Stimulated activated CD8-positive, alpha-beta memory T cell treated with anti-CD3 and anti-CD28 coated beads, Interleukin-7, amount 100 ng/mL, for 1 hour (primary cell): ENCODE measurements at places on chromosomes 3 and 15.

DNA sequence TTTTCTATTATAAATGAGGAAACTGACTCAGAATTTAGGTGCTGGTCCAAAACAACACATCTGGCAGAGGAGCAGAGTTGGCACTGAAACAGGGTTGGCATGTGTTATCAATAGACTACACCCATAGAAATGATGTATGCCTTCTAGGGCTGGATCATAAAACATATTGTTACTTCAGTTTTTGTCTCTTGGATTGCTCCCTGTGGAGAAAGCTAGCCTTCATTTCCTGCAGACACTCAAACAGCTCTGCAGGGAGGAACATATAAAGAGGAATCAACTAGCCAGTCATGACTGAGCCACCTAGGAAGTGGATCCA lies 507 bp upstream of the MRPL3 start:
- no peak for DNase-seq

- DNase-seq: no peak
Measured at GRCh38 chr15:57500979-57501576, 90.6 kb upstream of the MYZAP start.

DNA sequence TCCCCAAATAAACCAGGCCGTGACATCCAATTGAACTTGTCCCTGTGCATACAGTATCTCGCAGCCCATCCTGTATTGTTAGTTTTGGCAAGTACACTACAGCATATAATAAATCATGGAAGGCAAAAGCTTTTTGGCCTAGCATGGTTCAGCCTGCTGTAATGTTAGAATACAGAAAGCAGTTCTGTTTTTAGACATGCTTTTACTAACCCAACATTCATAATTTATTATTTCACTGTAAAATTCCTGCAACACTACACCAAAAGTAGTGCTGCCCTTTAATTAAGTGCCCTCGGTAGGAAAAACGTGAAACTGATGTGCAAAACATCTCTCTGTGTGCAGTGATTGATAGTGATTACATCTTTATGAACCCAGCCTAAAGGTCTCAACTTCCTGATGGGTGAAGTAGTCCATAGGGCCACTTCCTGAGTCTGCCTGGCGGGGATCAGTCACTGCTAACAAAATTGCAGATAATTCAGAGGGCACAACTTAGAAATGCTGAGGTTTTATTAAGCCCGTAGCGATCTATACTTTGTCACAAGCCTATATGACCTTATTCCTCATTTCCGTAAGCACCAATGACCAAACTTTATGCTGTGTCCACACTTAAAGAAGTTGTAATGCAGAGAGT lies 227.8 kb downstream of the CDIN1 start:
- no peak for DNase-seq

DNA sequence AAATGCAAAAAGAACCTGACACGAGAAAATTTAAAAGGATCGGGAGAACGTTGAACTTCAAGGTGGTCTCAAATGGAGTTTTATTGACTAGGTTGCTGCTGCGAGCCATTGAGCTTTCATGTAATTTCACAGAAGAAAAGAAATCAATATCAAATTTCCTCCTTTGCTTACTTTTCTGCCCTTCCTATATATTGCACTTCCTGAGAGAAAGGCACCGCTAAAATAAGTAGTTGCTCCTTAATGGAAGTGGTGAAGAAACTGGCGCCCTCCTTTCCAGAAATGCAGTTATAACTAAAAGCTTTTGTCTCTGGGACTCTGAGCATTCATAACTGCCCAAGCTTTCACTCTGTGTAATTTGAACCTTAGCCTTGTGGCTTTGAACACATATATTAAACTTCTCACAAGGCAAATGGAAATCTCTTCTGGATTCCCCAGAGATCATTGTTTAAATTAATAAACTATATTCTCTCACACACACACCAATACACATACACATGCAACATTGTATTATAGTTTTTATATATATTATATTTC lies 13.4 kb downstream of the EID1 start:
- no peak for DNase-seq

DNA sequence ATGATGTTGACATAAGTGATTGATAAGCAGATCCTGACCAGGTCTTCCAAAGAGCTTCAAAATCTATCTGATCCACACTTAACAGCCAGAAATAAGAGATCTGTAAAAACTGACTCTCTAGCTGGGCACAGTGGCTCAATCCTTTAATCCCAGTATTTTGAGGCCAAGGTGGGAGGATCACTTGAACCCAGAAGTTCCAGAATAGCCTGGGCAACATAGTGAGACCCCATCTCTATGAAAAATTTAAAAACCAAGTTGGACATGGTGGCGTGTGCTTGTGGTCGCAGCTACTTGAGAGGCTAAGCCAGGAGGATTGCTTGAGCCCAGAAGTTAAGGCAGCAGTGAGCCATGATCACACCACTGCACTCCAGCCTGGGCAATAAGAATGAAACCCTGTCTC lies 43.6 kb downstream of the PIGB start:
- DNase-seq: no peak

DNA sequence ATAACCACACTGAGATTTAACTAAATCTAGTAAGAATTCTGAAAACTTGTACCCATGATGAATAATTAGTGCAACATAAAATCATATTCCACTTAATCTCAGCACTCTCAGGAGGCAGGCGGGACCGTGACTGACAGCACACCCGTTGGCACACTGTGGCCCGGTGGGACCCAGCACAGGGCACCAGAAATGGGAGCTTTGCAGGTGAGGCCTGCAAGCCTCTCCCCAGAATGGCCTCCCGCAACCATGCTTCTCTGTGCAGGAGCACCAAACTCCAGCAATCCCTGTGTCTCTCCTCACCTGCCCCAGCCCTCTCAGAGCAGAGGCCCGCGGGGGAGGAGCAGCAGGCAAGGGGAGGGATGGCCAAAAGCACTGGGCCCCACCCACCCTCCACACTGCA lies 31.5 kb upstream of the OCA2 start:
- DNase-seq: no peak

DNA sequence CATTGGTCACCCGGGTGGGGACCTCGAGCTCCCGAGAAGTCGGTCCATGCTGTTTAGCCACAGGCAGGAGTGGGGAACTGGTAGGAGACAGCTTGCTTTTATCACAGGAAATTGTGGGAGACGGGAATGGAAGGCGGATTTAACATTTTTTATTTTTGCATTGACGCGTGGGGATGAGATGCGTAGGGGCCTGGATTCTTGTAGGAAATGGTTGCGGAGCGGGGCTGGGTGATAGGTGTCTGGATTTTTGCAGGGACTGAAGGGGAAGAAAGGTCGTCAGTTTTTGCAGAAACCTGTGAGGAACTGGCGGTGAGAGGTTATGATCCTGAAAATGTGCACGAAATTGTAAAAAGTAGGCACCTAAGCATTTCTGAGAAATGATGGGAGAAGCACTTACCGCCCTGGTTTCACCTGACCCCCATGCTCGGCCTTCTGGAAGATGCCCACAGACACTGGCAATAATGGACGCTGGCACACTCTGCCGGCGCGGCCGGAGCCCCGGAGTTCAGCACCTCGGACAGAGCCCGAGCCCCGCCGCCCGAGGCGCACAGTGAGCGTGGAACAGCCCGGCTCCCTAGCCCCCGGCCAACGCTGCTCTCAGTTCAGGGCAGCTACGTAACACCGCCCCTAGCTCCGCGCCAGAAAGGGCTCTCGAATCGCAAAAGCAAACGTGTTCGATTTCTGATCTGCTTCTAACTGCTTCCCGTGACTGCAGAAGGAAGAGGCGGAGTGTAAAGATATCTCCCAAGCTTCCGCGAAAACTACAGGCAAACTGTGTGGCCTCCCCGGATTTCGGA lies 928 bp downstream of the ANKRD34C start:
- DNase-seq: no peak

GRCh38 chr15:36599620-36600433 lies 20.4 kb downstream of the CDIN1 start:
- DNase-seq: no peak

- no peak for DNase-seq
Measured at GRCh38 chr3:146972726-146973125, 367.6 kb upstream of the PLSCR5 start.

DNA sequence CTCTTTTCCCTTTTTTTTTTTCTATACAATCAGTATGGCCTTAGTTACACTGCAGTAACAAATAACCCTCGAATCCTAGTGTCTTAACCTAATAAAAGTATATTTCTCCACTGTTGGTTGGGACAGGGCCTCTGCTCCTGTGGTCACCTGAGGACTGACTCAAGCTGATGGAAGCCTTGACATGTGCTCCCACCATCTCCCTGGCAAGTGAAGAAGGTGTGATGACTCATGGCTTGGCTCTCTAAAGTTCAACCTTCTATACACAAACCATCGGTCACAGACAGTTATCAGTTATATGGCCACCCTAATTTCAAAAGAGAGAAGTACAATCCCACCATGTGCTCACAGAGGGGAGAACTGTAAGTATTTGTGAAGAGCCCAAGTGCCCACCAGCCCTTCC lies 65.8 kb upstream of the CACNA2D3 start:
- no peak for DNase-seq

- no peak for DNase-seq
Measured at GRCh38 chr15:84598250-84598649, 2.6 kb upstream of the ZSCAN2 start.

GRCh38 chr3:25349828-25350724 lies 78.0 kb upstream of the RARB start:
- DNase-seq: no peak

GRCh38 chr3:55750525-55750924 lies 263.4 kb upstream of the WNT5A start:
- DNase-seq: no peak

GRCh38 chr15:71511796-71512681 lies 298.3 kb upstream of the NR2E3 start:
- no peak for DNase-seq

DNA sequence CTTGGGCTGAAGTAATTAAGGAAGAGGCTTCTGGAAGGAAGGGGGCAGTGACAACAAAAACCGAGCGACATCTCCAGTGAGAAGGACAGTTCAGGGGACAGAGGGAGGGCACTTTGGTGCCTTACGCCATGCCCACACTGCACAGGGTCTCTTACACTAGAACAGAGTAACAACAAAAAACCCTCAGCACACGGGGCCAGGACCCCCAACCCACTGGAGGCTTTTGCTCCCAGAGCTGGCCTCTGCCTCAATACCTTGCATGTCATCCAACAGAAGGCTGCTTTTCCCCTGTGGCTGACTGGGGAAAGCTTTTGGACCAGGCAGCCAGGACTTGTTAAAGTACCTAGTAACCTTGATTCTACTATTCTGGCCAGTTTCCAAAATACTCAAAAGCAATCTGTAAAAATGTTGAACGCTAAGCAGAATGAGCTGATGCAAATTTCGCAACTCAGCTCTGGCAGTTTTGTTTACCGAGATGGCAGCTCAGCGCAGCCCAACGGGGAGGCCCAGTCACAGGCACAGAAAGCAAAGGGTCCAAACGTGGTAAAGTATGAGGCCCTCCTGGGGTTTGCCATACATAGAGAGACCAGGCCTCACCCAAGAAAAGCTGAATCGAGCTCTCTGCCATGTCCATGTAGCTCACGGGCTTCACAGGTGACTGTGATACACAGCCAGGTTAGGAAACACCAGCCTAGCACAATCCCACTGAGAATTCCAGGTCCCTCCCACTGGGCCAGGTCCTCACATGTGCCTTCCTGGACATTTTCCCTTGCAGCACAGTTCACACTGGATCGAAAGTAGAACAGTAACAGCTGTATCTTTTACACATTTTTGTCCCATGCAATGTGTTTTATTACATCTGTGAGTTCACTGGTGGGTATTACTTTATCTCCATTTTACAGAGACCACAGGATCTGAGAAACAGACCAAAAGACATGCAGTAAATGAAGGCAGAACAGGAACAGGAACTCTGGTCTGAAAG lies 6.0 kb downstream of the CHCHD4 start:
- no peak for DNase-seq

DNA sequence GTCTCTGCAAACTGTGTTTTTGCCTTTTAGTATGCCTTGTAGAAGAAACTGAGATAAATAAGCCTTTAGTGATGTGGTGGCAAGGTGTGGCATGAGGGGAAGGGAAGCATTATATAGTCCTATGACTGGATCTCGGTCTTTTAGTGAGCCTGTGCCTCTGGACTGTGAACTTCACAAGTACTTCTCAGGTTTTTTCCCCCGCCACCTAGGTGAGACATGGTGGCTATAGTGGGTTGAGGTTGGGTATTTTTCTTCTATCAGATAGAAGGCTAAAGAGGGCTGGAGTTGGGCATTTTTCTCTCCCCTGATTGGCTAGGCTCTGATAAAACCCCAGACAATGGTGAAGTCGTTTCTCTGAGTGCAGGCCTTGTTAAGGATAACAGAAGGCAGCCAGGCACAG lies 38.7 kb upstream of the ZFAND6 start:
- DNase-seq: no peak

GRCh38 chr15:70321172-70321819 lies 223.6 kb upstream of the TLE3 start:
- no peak for DNase-seq

- no peak for DNase-seq
Measured at GRCh38 chr3:61940236-61940635, 378.9 kb downstream of the PTPRG start.

GRCh38 chr15:42528970-42529369 lies 19.6 kb downstream of the LRRC57 start:
- no peak for DNase-seq

- no peak for DNase-seq
Measured at GRCh38 chr3:11498177-11498576, 145.5 kb downstream of the VGLL4 start.

- DNase-seq: no peak
Measured at GRCh38 chr3:68953816-68954444, 21.6 kb upstream of the TAFA4 start.

- DNase-seq: no peak
Measured at GRCh38 chr3:119500265-119500664, 1.9 kb downstream of the TIMMDC1 start.

GRCh38 chr3:112811917-112812660 lies 34.6 kb downstream of the CD200R1L start:
- no peak for DNase-seq

- no peak for DNase-seq
Measured at GRCh38 chr3:21839176-21839575, 88.2 kb upstream of the ZNF385D start.

DNA sequence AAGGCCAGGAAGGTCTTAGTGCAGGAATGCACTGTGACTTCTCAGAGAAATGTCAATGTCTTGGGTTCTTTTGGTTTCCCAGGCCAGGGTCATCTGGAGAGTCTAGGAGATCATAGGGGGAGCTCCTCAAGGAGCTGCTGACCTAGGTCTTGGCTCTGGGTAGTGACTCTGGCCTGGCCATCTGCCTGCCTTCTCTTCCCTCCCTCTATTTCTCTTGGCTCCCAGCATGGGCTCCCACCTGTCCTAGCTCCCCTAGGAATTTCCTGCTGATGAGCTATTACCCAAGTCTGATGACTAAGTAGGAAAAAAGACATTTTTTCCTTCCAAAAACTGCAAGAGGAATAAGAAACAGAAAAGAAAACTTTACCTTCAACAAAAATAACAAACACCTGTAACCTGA lies 57.4 kb downstream of the BSN start:
- no peak for DNase-seq

GRCh38 chr3:52119826-52120225 lies 34.4 kb downstream of the POC1A start:
- DNase-seq: no peak

- no peak for DNase-seq
Measured at GRCh38 chr3:116148881-116149851, 296.1 kb downstream of the LSAMP start.
